ENCODE measurements at places on chromosomes 11 and 22.
A peak's percentile ranks its signal among the peaks of the same experiment; 100 is the strongest.

- no peak for DNase-seq
These were observed 140.7 kb downstream of the APIP start for GRCh38 chr11:34775417-34775888.

- DNase-seq = no peak
These were observed at the start of gene OR51T1 for GRCh38 chr11:4881860-4882500. TSS of gene OR51T1 (plus strand) at chr11:4881900. CDS start at chr11:4881900, 0 bp downstream.

GRCh38 chr22:20618488-20618887 lies 111.1 kb downstream of the MED15 start:
- DNase-seq = no peak

- no peak for DNase-seq
These were observed 34.0 kb upstream of the A4GALT start for GRCh38 chr22:42754658-42755057.

DNA sequence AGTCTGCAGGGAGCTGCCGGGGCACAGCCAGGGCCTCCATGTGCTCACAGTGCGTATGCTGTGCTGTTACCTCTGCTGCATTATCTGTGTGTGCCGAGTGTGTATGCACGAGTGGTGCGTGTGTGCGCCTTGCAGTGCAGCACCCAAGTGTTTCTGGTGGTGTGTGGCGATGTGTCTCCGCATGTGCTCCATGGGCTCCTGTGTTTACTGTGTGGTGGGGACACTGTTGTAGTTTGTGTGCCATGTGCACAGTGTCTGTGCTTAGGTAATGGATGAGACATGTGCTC lies 31.4 kb downstream of the KCNC1 start:
- DNase-seq = no peak

DNA sequence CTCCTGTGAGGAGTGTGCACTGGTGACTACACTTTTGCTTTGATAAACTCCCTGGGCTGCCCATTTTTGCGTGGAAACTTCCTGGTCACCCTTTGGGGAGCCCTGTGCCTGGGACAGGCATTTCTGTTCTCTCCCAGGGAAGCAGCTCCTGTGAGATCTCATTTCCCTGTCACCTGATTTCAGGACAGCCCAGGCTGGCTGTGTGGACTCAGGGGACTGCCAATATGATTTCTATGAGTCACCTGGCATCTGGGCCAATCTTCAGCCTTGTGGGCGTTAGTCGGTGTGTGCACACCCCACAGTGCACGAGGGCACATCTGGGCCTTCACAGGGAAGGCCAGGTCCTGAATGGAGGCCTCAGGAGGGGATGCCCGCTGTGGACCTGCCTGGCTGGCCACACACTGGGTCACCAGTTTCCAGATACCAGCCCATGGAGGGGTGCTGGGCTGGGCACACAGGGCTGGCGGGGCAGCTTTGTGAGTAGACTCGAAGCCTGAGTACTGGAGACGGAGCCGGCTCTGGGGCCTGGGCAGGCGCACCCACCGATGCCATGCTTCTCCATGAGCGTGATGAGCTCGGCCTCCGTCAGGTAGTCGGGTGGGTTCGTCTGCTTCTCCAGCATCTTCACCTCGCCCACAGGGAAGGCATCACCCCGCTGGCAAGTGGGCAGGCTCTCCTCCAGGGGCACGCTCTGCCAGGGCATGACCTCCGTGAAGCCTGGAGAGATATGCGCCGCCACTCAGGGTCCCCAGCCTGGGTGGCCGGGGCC lies 9.4 kb upstream of the PPM1F start:
- no peak for DNase-seq

DNA sequence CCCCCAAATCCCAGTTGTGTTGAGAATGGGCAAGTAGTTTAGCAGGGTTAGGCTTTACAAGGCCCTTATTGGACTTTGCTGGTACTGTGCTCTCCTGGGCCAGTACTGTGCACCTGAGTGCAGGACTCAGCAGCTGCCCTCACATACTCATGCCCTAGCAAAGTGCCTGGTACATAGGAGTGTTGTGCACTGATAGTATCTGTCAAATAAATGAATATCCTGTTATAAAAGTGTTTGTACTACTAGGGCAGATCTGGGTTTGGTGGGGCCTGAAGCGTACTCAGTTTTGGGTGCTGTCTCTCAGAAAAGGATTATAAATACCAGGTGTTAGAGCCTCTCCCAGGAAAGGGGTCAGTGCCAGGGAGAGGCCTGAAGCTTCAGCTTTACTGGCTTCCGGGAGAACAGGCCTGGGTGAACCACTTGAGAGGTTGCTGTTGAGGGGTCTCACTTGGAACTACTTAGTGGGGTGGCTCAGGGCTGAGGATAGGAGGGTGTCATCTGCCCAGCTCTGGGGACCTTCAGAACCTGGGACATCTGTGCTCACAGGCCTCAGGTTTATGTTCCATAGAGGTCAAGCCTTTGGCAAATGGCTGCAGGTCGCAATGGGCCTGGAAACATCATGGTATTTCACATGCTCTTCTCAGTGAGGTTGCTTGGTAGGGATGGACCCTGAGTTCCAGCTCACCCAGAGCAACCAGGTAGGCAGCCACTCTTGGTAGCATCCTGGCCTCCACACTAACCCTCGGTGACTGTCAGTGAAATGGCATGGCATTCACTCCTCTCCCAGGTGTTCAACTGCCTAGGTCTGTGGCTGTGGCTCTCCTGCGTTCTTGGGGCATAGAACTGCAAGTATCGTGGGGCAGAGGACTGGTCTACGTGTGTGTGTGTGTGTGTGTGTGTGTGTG lies 106.1 kb downstream of the ZBTB16 start:
- no peak for DNase-seq

- DNase-seq = no peak
These were observed 92.7 kb downstream of the NAV2 start for GRCh38 chr11:19805376-19805775.

DNA sequence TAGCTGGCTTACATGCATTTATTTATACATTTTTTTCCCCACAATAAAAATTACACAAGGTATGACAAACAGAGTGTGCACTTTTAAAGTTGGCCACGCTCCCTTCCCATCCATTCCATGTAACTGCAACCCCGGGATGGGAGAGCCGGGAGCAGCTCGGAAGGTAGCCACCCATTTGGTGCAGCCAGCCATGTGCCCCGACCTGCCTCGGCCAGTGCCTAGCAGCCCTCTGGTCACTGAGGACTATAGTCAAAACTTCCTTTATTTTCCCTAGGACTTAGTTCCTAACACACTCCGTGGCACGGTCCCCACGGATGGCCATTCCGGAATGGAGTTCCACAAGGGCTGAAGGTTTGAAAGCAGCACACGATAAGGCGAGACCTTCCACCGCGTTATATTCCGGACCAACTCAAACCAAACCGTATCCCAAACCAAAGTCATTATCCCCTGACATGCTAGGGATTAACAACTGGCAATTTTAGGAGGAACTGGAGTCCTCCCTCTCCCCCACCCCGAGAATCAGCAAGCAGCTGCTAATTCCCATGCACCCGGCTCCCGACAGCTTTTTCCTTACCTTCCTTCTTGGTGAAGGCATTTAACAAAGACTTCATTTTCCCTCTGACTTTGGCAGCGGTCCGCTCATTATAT lies 426.4 kb downstream of the SHANK2 start:
- no peak for DNase-seq

DNA sequence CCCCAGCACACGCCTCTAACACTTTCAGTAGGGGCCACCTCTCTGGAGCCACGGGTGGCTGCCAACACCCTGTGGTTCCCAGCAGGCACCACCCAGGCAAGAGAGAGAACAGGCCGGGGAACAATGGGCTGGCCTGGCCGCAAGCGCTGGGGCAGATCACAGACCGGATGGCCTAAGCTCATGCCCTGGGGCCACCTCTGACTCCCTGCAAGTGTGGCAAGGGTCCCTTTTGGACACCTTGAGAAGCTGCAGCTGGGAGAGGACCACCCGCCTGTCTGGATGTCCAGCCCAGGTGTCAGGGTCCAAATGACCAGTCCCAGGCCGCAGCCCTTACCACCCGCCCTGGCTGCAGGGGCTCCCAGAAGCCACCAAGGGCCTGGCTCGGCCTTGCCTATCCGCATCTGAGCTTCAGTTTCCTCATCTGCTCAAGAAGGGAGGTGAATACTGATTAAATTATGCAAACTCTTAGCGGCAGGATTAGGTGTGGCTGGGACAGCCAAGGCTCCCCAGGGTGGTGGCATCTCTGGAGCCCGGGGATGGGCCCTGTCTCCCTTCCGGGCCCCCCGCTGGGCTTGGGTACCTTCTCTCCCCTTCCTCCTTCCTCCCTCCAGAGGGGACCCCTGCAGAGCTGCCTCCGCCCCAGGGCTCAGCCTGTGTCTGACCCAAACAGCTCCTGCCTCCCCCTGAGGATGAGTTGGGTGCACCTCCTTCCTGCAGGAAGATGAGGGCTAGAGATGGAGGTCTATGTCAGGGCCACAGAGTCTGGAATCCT lies 785 bp upstream of the SUSD2 start:
- no peak for DNase-seq

GRCh38 chr11:68942751-68943271 lies 38.0 kb downstream of the MRGPRD start:
- no peak for DNase-seq

DNA sequence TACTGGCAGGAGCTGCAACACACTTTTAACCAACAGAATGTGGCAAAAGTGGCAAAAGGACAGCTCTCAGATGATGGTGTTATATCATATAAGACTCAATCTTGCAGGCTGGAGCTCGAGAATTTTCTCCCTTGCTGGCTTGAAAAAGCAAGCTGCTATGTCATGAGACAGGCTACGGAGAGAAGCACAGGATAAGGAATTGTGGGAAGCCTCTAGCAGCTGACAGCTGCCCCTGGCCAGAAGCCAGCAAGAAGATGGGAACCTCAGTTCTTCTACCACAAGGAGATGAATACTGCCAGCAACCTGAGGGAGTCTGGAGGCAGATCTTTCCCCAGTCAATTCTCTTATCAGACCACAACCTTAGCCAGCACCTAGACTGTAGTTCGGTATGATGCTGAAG lies 24.6 kb downstream of the FXYD6 start:
- DNase-seq = no peak

- DNase-seq = no peak
These were observed 20.2 kb upstream of the IFITM3 start for GRCh38 chr11:340539-341512.

DNA sequence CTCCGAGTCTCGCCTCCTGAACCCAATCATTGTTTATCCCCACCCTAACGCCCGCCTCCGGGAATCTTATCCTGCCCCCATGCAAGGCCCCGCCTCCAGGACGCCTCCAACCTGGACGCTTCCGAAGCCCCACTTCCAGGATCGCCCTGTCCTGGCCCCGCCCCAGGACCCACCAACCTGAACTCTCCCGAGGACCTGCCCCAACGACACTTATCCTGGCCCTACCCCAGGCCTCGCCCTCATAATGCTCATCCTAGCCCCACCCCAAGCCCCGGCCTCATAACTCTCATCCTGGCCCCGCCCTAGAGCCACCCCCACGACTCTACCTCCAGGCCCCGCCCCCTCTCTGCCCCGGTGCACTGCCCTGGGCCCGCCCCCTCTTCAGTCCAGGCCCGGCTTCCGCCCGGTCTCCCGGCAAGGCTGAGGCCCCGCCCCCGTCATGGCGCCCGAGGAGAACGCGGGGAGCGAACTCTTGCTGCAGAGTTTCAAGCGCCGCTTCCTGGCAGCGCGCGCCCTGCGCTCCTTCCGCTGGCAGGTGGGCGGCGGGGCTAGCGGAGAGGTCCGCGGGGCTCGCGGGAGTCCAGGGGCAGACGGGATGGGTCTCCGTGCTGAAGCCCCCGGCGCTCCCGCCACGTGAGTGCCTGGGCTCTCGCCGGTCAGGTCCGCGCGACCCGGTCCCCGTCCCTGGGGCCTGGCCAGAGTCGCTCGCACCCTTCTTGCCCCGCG lies 45.7 kb upstream of the DEFB108B start:
- DNase-seq = peak; percentile 95

GRCh38 chr22:40224702-40225101 lies 47.0 kb downstream of the TNRC6B start:
- DNase-seq = no peak

- no peak for DNase-seq
These were observed 14.1 kb upstream of the WNT7B start for GRCh38 chr22:45991098-45991497.

- DNase-seq = no peak
These were observed 48.0 kb downstream of the ME3 start for GRCh38 chr11:86624366-86624765.

GRCh38 chr11:68024508-68024907 lies 6.0 kb upstream of the NDUFS8 start:
- DNase-seq = no peak

- no peak for DNase-seq
These were observed 48.2 kb upstream of the SMCO4 start for GRCh38 chr11:93591247-93591898.

GRCh38 chr11:20467487-20468185 lies 80.1 kb downstream of the PRMT3 start:
- no peak for DNase-seq

DNA sequence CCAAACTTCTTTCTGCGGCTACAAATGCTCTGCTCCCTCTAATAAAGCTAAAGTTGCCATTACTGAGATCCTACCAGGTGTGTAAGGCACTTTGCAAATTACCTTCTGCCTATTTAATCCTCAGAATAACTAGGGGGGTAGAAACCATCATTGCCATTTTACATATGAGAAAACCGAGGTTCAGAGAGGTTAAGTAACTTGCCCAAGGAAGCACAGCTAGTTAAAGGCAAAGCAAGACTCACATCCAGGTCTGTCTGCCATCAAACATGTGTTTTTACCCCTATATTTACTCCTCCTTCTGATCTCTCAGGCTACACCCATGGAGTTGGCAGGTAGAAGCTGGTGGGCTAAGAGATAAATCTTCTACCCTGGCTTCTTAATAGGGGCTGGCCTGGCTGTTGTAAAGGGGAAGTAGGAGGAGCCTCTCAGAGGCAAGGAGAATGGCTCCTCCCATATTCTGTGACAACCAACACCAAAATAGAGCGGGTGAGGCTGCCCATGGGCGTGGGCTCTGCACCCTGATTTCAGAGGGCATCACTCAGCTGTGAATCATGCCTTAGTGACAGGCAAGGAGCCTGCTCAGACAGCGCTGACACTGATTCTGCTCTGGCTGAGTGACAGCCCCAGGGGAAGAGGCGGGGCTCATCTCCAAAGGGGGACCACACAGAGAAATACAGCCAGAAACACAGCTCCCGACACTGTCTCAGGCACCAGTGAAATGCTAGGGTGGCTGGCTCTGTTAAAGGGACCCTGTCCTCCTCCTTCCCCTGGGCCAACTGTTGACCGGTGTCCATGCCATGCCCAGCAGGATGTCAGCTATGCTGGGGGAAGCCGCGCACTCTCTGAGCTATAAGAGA lies 106.8 kb downstream of the ABTB2 start:
- peak; percentile 91 for DNase-seq

- no peak for DNase-seq
These were observed 246.6 kb upstream of the PLET1 start for GRCh38 chr11:112507281-112507680.
